Lung microvascular endothelial cell (primary cell): ENCODE measurements at places on chromosomes 12 and 14. TPM values are rescaled to one million over a fixed set of nuclear protein-coding genes. Genes with fewer than 3 reads are reported as not detected.

TPPP2 gene
- total RNA-seq: not detected in 2 replicates

NOXRED1 gene
- total RNA-seq: under 0.01 and 0.20 TPM in 2 replicates

NR1H4 gene
- not detected in 2 replicates for total RNA-seq

CDKN3 gene
- total RNA-seq: 10.1 and 28.5 TPM in 2 replicates

NANOG gene
- not detected in 2 replicates for total RNA-seq

KCNC2 gene
- total RNA-seq: not detected in 2 replicates
